ENCODE measurements at places on chromosomes 7 and 10.

DNA sequence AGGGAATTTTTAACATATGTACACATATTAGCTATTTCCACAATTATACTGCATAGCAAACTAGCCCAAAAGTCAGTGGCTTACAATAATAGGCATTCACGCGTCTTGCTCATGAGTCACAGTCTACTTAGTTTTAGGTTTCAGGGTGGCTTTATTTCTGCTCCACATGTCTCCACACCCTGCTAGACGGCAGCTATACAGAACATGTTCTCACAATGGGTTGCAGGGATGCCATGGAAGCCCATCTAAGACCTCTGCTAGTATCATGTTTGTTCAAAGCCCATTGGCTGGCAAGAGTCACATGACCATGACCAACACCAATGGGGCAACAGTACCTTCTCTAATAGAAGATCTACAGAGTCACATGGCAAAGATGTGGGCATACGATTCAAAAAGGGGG, 96.3 kb upstream of the NEBL start:
- no peak for DNase-seq

- no peak for DNase-seq
Measured at GRCh38 chr10:59360605-59361405, 1.5 kb downstream of the FAM13C start.

GRCh38 chr7:92076509-92076908, 57.8 kb downstream of the CYP51A1 start:
- DNase-seq: no peak

DNA sequence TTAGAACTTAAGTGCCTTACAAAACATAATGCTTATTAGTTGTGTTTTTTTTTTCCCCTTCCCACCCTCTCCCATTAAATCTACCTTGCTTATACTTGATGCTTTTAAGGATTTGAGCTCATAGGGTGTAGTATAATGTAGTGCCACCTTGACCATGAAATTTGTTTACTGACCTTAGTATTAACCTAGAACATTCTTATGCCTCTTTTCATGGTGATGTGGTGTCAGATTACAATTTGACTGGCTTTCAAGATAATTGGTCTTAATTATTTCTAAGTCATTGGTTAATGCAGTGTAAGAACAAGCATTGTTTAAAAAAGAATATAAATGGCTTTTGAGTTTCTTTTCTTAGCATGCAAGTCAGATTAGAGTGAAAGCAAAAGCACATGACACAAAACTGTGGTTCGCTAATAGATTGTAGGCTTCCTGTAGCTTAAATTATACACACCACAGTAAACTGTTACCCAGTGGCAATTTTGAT, 61.8 kb downstream of the ADD3 start:
- no peak for DNase-seq

DNA sequence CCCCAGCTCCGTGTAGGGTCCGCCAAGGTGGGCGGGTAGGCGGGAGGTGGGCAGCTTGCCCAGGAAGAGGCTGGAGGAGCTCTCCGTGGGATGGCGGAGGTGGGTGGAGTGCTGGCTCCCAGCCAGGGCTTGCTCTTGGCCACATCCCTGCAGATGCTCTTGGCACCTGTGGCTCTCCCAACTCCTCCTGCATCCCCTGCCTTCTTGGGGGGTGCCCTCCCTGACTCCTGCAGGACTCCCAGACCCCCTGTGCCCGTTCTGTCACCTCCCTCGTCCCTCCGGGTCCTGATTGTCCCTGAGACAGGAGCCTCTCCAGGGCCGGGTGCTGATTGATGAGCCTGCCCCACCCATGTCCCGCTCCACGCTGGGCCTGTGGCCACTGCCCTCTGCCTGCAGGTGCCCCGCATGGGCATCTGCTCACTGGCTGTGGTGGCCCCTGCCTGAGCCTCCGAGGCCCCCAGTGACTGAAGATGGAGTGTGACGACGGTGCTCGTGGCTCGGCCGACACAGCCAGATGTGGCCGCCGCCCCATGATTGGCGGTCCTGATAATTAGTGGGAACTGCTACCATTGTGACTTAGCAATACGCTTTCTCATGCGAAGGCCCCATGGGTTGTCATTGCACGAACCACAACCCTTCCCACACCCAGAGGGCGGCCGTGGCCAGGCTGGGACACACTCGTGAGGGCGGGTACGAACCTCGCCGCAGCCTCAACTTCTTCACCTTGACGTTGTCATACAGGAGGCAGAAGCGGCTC, 23.6 kb downstream of the CFAP46 start:
- no peak for DNase-seq

GRCh38 chr7:150727381-150727780, 9.8 kb upstream of the GIMAP5 start:
- no peak for DNase-seq

GRCh38 chr10:44184633-44185314, 200.1 kb downstream of the CXCL12 start:
- no peak for DNase-seq

- no peak for DNase-seq
Measured at GRCh38 chr7:6161463-6162330, 110.7 kb downstream of the CYTH3 start.

- no peak for DNase-seq
Measured at GRCh38 chr7:111041577-111041976, 49.4 kb upstream of the LRRN3 start.

DNA sequence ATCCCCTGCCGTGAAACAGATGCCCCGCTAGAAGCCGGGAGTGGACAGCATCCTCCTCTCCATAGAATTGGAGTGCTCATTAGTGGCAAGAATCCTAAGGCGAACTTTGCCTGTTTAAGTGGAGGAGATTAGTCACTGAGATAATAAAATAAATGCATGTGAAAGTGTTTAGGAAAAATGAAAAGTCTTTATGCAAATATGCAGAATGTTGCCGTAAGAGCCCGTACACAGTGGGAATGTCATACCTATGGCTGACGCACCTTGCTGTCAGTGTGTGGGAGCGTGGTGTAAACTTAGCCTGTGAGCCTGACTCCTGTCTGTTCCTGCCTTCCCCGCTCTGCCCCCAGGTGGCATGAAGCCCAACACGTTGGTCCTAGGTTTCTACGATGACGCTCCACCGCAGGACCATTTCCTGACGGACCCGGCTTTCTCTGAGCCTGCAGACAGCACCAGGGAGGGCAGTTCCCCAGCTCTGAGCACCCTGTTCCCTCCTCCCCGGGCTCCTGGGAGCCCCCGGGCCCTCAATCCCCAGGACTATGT, 1.7 kb upstream of the TRIP6 start:
- no peak for DNase-seq

DNA sequence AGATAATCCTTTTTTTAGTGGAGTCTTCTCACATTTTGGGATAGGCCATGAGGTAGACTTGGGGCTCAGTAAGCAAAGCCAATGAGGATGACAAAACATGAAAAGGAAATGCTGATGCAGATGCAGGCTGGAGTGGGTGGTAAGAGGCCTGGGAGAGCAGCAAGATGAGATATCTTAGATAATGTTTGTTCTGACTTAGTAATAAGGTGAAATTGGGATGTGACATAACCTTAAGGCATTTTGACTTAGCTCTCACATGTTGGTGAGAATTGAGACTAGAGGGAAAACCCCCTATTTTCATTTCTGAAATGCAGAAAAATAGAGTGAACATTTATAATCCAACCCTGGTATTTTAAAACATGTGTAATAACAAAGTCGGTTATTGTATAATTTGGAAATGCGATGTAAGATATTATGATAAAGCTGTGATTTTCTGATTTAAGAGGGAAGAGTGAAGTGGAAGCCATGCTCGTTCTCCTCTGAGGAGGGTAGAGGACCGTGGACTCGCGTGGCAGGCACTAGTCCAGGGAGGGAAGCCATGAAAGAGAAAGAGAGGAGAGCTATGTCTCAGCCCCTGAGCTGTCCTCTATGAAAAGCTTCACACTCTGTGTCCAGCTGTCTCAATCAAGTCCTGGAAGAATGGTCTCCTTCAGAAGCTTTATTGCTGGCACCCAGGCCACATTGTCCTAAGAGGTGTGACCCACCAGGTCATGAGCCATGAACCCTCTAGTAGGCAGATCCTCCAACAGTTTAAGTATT, 57.3 kb downstream of the ST7 start:
- DNase-seq: peak; percentile 43

GRCh38 chr10:33321516-33321915, 13.0 kb downstream of the NRP1 start:
- DNase-seq: no peak

DNA sequence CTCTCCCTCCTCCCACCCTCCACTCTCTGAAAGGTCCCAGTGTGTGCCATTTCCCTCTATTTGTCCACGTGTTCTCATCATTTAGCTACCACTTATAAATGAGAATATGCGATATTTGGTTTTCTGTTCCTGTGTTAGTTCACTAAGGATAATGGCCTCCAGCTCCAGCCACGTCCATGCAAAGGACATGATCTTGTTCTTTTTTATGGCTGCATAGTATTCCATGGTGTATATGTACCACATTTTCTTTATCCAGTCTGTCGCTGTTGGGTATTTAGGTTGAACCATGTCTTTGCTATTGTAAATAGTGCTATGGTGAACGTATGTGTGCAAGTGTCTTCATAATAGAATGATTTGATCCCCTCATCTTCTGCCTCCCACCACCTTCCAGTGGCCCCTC, 183.7 kb upstream of the AUTS2 start:
- no peak for DNase-seq

DNA sequence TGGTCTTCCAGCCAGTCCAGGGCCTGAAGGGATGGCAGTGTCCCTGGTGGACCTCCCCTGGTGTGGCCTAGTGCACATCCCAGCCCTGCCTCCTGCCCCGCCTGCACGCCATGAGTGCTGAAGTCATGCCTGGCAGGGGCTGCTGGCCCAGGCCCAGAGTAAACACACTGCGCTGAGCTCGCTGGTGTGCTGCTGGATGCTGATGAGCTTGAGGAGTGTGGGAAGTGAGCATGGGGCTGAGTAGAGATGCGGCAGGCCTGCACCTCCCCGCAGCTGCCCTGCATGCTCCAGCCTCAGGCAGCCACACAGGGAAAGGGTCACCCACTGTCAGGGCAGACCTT, 43.2 kb downstream of the HTRA1 start:
- no peak for DNase-seq

DNA sequence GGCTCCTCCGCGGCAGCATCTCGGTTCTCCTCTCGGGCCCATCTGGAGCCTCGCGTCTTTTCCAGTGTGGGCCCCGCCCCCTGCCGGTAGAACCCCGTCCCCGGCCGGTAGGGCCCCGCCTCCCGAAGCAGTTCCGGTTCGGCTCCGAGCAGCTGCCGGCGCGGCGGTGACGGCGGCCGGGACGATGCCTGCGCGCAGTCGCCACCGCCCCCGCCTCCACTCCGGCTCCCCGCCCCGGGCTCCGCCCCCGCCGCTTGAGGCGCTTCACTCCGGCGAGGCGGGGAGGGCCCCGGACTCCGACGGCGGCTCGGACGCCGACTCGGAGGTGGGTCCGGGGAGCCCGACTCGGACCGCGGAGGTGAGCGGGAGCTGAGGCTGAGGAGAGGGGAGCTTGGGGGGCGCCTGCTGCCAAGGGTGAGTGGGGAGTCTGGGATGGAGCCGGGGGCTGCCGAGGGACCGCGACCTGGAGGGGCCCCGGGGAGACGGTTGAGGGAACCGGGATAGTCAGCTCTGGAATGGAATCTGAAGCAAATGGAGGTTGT, at the start of gene SAMD8:
SAMD8 (plus strand) TSS at position 292 of the 542 bp plus-strand sequence. CDS start 38,873 bp downstream, outside the sequence.
- DNase-seq: peak; percentile 99

DNA sequence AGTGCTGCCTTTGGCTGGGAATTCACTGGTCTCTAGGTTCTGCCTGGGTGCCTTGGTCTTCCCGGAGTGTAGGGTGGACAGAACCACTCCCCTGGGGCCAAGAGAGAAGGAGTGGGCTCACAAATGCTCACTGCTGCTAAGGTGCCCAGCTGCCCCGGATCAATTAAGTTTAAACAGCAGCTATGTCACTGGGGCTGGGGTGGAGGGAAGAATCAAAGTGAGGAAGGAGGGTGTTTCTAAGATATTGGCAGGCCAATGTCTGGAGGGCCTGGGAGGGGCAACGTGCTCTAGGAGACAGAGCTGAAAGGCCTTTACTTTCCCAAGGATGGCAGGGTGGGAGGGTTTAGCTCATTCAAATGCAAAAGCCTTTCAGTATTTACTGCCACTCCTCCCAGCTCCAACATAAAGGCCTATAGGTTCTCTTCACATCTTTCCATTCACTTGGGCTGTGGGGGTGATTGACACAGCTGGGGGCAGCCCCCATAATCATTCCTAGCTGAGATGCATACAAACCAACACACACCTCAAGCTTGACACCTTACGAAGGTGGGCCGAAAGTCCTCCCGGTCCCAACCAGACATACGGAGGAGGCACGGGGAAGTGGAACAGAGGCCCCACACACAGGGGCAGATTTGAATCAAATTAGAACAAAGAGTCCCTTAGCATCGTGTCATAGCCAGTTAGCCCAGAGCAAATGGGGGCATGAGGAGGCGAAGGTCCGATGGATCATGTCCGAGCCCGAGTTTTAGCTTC, 108.0 kb upstream of the EFCAB10 start:
- no peak for DNase-seq

- DNase-seq: no peak
Measured at GRCh38 chr10:109282510-109282909, 640.8 kb downstream of the XPNPEP1 start.

GRCh38 chr7:134692344-134692705, 45.7 kb downstream of the BPGM start:
- no peak for DNase-seq

DNA sequence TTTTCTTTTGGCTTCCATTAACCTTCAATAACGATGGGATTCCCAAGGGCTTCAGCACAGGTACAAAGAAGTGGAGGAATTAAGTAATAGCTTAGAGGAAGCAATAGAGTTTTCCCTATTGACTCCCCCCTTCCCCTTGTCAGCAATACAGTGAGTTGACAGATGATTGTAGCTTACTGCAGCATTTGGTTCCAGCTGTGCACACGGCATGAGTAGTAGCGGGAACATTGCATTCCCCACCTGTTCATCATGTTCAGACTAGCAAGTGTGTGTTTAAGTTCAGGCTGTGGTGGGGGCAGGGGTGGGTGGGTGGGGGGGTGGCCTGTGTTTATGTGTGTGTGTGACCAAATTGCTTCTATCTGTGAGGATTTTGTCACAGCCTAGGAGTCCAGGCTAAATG, 4.6 kb upstream of the ADRA2A start:
- DNase-seq: no peak

DNA sequence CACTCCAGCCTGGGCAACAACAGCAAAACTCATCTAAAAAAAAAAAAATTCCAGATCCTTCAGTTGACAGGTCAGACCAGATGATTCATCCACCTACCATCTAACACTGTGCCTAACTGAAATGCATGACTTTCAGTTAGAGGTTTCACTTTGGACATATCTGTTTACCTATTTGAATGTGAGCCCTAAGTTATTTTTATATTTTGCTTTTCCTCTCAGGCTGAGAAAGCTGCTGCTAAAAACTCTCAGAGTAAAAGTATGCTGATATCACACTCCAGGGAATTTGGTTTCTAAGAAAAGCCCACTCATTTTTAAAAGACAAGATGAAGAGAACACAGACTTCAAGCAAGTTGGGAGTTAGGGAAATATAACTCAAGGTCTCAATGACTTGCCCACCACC, 126.0 kb downstream of the SGMS1 start:
- no peak for DNase-seq

- no peak for DNase-seq
Measured at GRCh38 chr10:88946200-88946599, 6.4 kb downstream of the ACTA2 start.

DNA sequence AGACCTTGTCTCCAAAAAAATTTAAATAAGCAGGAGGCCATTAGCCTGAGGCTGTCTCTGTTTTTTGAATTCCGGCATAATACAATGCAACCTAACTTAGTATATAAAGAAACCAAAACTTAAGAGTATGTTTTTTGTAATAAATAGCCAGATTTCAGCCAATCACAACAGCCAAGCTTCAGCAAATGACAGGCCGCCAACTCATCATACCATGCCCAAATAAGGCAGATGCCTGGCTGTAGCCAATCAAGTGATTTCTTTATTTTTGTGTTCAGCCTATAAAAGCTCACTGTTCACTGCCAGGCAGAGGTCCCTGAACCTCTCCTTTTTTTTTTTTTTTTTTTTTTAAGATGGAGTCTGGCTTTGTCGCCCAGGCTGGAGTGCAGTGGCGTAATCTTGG, 12.7 kb upstream of the PURB start:
- no peak for DNase-seq
